Ammon's horn (tissue), 1 donor: ENCODE measurements at places on chromosomes 1 and 21.

GRCh38 chr1:1435106-1435903 is at the start of gene VWA1:
VWA1 (plus strand) TSS chr1:1435690; CDS start chr1:1435749, 59 bp downstream.
- peak; percentile 83 for DNase-seq

GRCh38 chr21:38165466-38166172 is 91.2 kb upstream of the KCNJ15 start:
- DNase-seq, result no peak

- no peak for DNase-seq
Measured at GRCh38 chr1:233364026-233364425, 36.5 kb downstream of the MAP3K21 start.

- no peak for DNase-seq
Measured at GRCh38 chr1:94259635-94260289, 22.4 kb upstream of the ARHGAP29 start.

DNA sequence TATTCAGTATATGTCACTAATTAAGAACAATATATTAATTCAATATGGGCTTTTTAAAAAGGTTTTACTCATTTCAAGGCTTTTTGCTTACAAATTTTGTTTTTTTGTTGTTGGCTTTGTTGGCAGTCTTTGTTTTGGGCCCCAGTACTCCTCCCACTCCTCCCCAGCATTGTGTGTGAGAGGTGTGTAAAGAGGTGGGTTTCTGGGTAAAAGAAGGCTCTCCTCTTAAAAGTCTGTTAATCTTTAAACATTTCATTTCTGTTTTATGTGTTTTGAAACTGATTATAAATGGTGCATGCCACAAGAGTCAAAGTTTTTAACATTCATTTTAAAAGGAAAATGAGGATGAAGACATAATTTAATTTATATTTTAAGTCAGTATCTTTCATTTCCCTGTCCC is 79.6 kb downstream of the SASS6 start:
- DNase-seq, result no peak

DNA sequence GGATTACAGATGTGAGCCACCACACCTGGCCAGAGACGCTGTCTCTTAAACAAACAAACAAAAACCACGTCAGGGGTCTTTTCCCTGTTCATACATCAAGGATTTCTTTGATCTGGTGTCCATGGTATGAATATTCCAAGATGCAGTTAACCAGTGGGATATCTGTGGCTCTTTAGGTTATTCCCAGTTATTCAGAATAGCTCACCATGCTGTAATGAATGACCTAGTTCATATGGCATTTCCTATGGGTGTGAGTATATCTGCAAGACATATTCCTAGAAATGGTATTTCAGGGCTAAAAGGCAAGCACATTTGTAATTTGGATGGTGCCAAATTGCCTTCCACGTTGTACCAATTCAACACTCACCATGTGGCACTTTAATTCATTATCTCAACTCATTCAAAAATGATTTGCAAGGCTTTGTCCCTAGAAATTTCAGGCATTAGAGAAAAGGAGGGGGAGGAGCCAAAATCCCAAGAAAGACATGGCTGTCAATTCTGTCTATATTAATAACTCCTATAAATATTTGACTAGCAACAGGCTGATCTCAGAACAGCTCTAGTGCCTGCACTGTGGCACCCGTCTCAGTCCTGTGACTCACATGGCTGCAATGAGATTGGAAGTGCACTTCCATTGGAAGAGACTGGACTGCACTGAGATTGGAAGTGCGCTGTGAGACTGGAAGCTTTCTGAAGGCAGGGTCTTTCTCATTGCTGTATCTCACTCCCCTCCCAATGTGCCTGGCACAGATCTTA is 6.0 kb upstream of the STMN1 start:
- no peak for DNase-seq

- peak; percentile 57 for DNase-seq
Measured at GRCh38 chr1:22861764-22862440, 110.8 kb downstream of the LACTBL1 start.

DNA sequence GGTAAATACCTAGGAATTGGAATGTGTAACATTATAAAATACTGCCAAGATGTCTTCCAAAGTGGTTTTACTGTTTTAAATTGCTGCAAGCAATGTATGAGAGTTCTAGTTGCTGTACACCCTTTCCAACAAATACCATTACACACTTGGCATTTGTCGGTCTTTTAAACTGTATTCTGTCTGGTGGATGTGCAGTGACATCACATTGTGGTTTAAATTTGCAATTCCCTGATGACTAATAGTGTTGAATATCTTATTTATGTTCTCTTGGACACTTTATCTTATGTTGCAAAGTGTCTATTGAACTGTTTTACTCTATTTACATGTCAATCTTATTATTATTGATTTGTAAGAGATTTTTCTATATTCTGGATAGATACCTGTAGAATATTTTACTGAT is 561.2 kb upstream of the B3GALT2 start:
- no peak for DNase-seq

GRCh38 chr1:228921481-228921880 is 186.2 kb downstream of the RHOU start:
- DNase-seq, result peak; percentile 53
